ENCODE measurements at places on chromosomes 2 and 18.

GRCh38 chr18:22504251-22505030 lies 86.7 kb upstream of the CTAGE1 start:
- DNase-seq = no peak

- no peak for DNase-seq
Observed at GRCh38 chr2:156476021-156476849, 40.1 kb downstream of the GPD2 start.

DNA sequence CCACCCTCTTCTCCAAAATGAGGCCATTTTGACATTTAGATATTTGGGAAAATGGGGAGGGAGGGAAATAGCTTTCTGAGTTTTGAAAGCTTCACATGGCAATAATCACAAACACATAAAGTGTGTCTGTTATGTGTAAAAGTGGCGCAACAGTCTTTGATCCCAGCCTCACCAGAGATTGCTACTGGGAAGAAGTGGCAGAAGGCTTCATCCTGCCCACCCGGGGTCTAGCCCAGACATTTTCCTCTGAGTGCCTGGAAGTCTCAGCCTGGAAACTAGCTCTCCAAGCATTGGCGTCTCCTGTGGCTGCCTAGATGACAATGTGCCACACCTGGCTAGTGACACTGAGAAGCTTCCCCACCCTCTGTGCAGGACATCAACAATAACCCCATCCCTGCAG lies 1.7 kb upstream of the LBH start:
- no peak for DNase-seq

DNA sequence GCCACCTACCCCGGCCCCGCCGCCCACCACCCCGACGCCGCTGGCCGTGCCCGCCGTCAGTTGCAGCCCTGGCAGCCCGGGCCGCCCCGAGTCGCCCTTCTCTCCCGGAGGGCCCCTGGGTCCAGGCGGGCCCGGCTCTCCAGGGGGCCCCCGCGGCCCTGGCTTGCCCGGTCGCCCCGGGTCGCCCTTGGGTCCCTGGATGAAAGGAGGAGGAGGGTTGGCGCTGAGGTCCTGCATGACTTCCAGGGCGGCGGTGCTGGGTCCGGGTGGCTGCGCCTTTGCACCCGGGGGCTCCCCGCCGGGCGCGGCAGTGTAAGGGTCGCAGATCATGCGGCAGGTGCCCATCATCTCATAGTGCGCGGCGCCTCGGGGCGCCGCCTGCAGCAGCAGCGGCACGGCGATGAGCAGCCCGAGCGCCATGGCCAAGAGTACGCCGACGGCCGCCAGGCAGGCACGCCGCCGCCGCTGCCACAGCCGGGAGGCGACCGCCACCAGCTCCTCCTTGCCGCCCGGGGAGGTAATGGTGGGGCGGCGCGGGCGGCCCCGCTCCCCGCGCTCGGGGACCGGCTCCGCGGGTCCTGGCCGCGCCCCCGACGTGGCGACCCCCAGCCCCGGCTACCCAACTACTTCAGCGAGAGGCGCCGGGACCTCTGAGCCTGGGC lies 570 bp downstream of the C1QL2 start:
- DNase-seq = peak; percentile 14

DNA sequence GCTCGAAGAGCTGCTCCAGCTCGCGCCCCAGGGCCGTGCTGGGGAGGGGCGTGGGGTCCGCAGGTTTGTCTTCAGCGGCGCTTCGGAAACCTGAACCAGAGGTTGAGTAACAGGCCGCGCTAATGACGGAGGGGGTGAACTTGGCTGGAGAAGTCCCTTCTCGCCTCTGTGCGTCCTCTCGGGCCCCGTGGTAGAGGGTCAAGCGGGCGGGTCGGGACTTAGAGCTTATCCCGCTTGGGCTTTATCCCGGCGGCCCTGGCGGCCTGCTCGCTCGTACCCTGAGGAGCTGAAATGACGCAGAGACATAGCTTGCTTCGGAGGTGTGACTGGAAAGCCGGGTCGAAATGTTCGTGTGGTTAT lies 479 bp downstream of the RNMT start:
- peak; percentile 43 for DNase-seq

GRCh38 chr2:120606931-120607330 lies 128.7 kb upstream of the GLI2 start:
- DNase-seq = no peak

- no peak for DNase-seq
Observed at GRCh38 chr2:16653799-16654198, 11.8 kb downstream of the CYRIA start.

DNA sequence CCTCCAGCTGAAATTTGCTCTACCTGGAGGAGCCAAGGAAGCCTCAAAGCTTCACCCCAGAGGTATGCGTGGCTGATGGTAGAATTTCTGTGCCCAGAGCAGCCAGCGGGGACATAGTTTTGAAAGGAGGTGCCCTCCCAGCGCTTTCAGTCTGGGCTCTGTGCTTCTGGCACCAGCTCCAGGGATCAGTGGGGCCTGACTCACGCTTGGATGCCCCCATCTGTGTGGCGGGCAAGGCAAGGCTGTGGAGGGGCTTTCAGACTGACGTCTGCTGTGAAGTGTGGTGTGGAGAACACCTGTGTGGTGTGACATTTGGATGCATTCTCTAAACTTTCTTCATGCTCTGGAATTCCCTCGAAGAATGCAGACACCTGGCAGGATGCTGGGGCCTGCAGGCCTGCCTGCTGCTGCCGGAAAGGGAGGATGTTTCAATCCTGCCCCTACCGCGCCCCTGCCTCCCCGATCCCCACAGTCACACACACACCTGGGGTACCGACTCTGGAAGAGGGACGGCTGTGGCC lies 84.1 kb downstream of the CTIF start:
- no peak for DNase-seq

DNA sequence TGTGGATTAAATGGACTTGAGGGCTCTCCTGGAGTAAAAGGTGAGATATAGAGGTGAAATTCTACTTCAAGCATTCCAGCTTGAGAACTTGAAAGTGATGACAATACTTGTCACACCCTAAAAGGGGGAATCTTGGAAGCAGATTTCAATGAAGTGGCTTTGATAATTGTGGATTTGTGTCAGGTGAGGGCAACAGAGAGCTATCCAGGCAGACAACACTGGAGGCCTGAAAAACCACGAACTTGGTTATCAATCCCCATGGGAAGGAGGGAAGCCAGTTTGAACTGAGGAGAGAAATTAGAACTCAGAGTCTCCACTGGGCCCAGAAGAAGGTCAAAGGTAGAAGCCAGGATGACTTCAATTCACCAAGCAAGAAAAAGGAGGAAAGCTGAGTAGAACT lies 263.9 kb downstream of the FIGN start:
- DNase-seq = peak; percentile 13

DNA sequence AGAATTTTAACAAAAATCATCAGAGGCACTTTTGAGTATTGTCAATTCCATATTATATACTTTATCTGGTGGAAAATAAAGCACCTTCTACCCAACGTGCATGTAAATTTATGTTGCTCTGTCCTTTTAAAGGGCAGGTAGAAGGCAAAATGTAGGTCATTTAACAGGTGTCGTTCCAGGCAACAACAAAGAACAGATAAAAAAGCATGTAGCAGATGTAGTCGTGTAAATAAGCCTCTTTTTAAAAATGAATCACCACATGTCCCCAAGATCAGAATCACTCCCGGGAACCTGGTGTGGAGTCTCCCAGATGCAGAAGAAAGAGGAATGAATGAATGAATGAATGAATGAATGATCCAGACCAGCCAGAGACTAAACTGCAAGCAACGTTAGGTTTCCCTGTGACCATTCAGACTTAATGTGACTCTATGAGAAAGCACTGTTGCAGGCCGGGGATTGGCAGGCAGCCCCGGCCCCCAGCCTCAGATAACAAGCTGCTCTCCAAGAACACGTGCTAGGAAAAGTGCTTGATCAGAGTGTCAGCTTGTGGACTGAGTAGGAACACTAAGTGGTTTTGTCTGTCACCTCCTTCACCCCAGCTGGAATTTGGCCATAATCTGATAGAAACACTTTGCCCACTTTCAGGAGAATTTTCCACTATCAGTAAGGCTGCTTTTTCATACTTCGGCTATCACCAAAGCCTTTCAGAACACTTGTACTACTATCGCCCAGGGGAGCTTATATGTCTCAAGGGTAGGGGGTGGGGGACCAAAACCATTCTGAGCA lies 100.6 kb downstream of the CDK15 start:
- DNase-seq = no peak

DNA sequence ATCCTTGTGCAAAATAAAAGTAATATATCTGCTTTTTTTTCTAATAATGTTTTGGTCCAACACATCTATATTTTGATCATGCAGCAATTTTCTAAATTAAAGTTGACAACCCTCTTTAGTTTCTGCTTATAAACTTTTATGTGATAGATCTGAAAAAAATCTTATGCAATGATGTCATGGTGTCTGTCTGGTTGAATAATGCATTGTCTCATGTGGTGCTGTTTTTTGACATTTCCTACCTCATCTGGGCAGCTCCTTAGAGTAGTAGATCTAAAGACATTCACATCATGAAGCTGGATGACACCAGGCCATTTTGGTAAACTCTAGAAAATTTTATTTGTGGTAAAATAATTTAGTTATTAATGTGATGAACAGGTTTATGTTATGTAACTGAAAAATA lies 106.8 kb upstream of the FN1 start:
- no peak for DNase-seq

DNA sequence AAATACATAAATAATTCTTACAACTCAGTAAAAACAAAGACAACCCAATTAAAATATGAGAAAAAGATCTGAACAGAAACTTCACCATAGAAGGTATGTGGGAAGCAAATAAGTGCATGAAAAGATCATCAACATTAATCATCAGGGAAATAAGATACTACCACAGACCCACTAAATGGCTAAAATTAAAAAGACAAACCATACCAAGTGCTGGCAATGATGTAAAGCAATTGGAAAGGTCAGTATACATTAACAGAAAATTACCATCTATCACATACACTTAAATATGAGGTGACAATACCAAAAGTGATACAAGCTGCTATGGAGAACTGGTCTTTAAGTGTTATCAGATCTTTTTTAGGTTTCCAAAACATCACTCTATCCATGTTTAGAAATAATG lies 44.7 kb downstream of the TTR start:
- no peak for DNase-seq

DNA sequence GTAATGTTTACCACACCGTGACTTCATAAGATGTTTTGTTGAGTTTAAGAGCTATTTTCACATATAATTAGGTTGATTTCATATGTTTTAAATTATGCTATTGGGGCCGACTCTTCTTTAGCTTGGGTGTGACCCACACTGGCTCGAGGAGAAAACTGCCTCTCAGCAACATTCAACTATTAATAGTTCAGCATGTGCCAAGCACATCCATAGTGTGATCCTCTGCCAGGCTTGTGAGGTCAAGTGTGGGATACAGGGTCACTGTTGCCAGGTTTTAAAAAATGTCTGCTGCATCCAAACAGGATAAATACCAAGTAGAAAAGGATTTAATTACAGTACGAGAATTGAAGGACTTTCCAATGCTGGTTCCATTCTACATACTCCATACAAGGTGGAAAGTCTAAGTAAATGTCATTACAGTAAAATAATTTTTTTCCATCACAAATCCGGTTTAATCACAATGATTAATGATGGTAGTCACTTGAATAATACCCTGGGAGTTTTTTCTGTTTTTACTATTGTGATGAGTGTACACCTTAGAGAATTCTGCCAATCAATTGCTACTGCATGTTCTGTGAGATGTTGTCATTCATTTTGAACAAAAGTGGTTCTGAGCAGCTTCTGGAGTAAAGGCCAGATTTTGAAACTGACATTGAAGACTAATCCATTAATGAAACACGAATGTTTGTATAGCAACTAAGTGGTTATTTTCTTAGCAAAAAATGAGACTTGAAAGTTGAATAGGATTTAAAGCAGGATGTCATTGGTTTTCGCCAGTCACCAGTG lies 84.5 kb downstream of the ABI2 start:
- DNase-seq = no peak

DNA sequence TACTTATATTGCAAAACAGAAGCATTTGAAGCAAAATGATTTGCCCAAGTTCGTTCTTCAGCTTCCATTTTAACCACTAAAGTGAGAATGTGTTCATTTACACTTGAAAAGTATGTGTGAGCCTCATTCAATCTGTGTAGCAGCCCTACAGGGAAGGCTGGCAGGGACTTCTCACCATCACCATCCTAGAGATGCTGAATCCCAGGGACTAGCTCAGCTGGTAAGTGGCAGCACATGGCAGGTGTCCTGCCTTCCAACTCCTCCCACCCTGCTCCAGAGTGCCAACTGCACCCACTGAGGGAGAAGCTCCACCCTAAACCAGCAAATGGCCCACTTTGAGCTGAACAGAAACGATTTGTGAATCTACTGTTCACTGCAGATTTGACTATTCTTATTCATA lies 91.5 kb downstream of the EN1 start:
- DNase-seq = no peak

DNA sequence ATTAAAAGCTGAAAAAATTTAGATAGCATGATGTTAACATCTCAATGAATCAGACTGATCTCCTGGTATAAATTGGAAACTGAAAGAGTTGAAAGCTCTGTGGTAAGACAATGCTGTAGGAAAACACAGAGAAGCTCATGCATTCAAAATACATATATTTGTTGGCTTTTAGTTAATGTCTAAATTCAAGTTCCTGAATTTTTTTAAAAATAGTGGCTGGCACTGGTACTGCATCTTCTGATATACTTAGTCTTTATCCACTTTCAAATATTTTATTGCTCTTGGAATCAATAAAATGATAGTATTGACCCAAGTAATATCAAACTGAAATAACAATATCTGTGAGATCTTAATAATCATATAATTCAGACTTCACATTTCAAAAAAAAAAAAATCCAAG lies 151.4 kb upstream of the FIGN start:
- no peak for DNase-seq

DNA sequence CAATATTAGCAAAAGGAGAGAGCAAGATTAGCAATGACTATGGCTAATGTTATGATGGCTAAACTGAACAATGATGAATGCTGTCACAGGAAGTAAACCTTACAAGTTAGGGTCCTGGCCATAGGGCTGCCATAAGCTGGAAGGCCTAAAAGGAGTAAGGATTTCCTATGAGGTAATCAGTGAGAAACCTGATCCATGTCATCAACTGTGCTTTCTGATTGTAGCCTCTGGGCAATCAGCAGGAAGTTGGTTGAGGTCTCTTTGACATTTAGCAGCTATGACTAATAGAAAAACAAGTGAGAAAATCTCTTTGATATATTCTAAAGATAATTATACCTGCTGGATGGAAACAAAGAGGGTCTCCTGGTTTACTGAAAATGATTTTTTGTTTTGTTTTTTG lies 193.0 kb downstream of the RAB3GAP1 start:
- DNase-seq = peak; percentile 50

DNA sequence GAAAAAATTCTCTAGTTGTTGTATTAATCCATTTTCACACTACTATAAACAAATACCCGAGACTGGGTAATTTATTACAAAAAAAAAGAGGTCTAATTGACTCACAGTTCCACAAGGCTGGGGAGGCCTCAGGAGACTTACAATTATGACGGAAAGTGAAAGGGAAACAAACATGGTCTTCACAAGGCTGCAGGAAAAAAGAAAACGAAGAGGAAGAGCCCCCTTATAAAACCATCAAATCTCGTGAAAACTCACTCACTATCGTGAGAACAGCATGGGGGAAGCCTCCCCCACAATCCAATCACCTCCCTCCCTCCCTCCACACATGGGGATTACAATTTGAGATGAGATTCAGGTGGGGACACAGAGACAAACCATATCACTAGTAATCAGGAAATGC lies 61.7 kb upstream of the SPTBN1 start:
- no peak for DNase-seq
